Renal pelvis (tissue), 12 donors: ENCODE measurements at places on chromosomes 1 and 21. TPM values are rescaled to one million over a fixed set of nuclear protein-coding genes. Genes with fewer than 3 reads are reported as not detected.

DNA sequence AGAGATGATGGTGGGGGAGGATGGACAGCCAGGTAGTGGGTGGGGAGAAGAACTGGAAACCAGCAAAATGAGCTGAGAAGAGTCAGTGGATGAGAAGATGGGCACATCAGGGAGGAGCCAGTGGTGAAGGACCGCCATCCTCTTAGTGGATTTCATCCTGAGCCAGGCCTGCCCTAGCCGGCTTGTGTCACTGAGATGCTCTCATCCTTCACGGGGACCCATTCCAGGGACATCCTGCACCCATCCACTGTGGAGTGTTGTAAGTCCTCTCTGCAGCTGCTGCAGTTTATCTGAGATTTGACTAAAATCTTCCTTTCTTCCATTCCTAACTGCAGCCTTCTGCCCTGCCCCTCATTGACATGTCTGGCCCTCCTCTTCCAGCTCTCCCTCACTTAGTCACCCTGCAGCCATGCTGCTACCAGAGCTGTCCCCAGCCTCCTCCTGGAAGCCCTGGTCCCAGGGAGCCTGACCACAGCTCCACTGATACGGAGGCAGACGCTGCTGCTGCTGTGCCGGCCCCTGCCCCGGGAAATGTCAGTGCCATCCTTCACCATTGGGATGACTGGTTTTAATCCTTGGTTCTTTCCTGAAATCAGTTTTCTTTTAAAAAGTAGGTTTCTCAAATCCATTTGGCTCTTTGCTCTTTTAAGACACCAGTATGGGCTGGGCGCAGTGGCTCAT lies 33.2 kb downstream of the STUM start:
- no peak for DNase-seq

DNA sequence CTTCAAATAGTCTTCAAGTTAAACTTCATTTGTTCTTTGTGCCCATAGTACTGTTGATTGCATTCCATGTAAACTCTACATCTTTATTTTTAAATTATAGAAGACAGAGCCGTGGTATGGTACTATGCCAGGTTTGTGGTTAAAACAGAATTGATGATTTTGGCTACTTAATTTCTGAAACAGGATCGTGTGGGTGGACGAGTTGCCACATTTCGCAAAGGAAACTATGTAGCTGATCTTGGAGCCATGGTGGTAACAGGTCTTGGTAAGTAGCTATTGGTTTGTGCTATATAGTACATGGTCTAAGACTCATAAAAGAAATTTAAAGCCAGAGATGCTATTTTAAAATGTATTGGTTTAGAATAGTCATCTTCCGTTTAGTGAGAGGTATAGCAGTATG lies 38.0 kb downstream of the KDM1A start:
- DNase-seq: no peak

DNA sequence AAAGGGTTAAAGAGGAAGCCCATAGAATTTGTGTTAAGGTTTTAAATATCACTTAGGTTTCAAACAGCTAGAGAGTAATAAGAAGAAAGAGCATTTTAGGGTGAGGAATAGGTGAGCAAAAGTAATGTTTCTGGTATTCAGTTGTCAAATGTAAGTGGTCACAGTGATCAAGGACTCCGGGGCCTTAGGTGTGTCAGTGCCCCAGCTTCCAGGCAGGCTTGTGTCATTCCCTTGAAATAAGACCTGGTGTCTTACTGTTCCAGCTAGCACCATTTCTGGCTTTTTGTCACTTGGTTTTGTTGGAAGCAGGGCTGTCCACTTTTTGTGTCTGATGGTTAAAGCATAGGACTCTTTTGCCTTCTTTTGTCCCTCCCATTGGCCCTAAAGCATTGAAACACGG lies 69.6 kb downstream of the DYRK1A start:
- DNase-seq: no peak

DNA sequence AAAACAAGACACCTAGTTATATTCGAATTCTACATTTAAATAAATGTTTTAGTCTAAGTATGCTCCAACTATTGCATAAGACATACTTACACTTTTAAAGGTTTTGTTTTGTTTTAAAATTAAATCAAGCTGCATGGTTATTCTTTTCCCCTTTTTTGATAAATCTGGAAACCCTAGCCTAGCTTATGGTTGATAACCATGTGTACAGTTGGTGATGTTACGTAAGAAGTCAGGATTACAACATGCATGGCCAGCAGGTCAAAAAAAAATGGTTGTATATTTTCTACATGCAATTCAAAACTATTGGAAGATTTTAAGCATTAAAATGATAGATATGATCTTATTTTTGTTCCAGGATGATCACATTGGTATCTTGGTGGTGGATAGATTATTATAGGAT lies 1600.6 kb downstream of the PLA2G4A start:
- no peak for DNase-seq

GRCh38 chr1:211331011-211331709 lies 4.5 kb downstream of the TRAF5 start:
- no peak for DNase-seq

GRCh38 chr1:98044766-98045165 lies 123.9 kb upstream of the DPYD start:
- DNase-seq: no peak

Gene SLC5A3
- polyA plus RNA-seq: 34.9 TPM

DNA sequence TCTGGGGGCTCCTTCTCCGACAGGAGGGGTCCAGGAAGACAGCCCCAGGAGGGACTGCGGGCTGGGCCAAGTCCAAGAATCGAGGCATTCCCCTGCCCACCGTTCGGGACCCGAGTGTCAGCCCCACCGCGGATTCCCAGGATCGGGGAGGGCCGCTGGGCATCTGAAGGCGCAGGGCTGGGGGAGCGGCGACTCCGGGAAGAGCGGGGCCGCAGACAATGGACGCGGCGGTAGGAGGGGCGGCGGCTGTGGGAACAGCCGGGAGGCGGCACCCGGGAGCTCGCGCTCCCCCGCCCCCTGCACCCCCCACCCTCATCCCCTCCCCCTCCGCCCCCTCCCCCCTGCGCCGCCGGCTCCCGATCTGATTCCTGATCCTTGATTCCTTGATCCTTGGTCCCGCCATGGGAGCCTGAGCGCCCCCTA lies at the start of gene VANGL2:
VANGL2 (plus strand) TSS at position 342 of the 423 bp plus-strand sequence. CDS start 15,274 bp downstream, outside the sequence.
- peak; percentile 87 for DNase-seq

Gene LAD1
- polyA plus RNA-seq: 30.0 TPM

DNA sequence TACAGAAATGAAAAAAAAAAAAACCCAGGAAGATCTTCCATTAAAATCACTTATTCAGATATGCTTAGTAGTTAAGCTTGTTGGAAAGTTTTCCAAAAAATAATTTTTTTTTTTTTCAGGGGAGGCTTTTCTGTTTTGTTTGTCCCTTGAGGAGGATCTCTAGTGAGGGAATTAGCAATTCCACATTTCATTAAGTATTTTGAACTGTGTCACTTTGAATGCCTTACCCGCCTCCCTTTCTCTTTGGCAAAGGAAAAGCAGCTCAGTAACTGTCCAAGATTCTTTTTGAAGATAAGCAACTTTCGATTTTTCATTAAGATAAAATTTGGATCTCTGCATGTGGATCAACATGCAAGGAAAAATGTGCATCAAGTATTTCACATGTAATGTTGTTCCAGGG lies 1.8 kb downstream of the NTNG1 start:
- DNase-seq: no peak

Gene SCAF4
- polyA plus RNA-seq: 37.1 TPM

GRCh38 chr1:38031513-38031866 lies 15.1 kb downstream of the POU3F1 start:
- no peak for DNase-seq

DNA sequence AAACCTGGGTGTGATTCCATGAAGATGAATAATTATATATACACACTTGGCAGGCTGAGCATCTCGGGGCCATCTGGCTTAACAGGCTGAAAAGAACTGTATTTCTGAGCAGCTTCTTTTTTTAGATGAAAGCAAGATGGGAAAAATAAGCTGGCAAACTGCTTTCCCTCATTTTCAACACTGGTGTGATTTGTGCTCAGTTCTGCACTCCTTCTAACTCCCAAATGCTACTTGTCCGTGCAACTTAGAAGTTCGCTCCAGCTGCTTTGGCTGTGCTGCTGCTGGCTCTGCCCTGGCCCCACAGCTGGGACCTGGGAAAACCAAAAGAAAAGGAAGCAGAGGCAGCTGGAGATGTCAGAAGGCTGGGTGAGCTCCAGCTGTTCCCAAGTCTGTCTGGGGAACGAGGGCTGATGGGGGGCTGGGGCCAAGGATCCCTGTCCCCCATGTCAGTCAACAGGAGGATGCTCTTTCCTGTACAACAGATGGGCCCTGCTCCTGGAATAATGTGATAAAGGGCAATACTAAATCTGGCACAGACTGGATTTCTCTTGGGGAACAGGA lies 44.9 kb downstream of the PAFAH2 start:
- peak; percentile 74 for DNase-seq

DNA sequence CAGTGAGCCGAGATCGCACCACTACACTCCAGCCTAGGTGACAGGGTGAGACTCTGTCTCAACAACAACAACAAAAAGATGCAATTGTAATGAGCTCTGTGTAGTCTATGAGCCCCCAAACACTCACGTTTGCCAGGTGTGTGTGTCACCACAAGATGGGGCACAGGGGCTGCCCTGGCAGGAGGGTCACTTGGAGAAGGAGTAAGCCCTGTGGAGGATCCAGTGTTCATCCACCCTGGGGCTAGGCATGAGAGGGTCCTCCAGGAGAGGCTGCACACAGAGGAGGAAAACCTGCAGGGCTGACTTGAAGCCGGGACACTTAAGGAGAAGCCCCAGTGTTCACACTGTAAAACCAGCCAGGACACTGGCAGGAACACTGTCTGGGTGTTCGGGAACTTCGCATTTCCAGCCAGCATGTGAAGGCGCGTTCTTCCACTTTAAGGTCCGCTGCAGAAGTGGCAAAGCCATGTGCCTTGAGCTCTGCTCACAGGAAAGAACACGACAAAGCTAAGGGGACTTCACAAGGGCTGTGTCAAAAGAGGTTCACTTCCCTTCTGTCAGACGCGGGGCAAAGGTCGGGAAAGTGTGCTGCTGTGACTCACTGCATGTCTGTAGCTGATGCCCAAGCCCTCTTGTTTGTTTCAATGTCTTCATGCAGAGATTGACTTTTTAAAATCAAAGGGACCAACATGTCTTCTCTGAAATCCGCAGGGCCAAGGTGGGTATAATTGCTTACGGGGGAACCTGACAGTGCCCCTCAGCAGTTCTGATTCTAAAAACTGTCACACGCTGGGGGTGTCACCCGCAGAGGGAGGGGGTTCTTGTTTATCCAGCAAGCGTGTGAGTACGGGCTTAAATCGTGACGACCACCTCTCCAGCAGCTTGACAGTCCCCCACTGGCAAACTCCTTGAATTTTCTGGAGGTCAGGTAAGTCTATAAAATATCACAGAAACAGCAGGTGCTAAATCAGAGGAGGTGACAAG lies 102.8 kb downstream of the RIPK4 start:
- no peak for DNase-seq

DNA sequence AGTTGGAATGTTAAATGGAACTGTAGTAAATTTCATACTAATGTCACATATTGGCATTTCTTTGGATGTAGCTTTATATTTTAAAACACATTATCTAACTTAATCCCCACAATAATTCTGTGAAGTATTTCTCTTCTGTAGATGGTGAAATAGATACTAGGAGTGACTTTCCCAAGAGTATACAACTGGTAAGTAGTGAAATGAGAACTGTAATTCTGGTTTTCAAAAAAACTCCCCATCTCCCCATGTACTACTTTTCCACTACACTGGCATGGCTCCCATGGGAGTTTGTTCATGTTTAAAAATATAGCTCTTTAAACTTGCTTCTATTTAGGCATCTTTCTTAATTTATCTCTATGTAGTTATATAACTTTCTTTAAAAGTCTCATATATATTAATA lies 10.2 kb downstream of the CHML start:
- no peak for DNase-seq
